ENCODE measurements at places on chromosomes 5 and 9.

DNA sequence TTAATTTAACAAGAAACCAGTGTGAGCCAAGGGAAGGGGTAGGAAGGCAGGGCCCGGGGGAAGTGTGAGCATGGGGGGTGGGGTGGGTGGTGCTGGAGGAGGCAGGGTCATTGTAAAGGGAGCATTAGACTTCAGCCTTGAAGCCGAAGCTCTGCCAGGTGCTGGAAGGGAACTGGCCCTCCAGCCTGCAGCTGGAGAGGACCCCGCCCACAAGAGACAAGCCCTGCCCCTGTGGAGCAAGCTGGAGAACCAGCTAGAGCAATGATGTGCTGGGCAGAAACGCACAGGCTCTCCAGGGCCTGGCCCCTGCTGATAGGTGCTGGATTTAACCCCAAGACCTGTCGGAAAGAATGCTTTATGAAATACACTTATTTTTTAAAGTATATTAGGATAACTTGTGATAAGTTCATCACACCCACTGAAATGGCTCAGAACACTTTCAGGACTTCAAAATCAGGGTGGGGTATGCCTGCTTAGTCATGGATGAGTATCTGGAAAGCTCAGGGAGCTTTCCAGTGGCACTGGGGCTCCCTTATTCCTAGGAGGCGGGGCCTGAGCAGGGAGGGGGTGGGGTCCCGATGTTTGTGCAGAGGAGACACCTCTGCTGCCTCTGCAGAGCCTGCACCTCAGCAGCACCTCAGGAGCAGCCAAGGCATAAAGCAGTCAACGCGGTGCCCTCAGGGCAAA lies 27.1 kb downstream of the UBE2QL1 start:
- no peak for DNase-seq

- no peak for DNase-seq
These were observed 85.2 kb downstream of the EHMT1 start for GRCh38 chr9:137703842-137704508.

- no peak for DNase-seq
These were observed 354.3 kb downstream of the RAB3C start for GRCh38 chr5:58937031-58937681.

DNA sequence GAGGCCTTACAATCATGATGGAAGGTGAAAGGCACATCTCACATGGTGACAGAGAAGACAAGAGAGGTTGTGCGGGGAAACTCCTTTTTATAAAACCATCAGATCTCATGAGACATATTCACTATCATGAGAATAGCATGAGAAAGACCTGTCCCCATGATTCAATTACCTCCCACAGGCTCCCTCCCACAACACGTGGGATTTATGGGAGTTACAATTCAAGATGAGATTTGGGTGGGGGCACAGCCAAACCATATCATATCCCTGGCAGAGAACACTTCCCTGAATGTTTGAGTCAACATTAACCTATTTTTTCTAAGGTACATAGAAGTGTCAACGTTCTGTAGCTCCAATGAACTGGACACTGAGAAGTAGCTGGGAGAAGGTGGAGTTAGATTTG lies 280.9 kb downstream of the NFIB start:
- no peak for DNase-seq

DNA sequence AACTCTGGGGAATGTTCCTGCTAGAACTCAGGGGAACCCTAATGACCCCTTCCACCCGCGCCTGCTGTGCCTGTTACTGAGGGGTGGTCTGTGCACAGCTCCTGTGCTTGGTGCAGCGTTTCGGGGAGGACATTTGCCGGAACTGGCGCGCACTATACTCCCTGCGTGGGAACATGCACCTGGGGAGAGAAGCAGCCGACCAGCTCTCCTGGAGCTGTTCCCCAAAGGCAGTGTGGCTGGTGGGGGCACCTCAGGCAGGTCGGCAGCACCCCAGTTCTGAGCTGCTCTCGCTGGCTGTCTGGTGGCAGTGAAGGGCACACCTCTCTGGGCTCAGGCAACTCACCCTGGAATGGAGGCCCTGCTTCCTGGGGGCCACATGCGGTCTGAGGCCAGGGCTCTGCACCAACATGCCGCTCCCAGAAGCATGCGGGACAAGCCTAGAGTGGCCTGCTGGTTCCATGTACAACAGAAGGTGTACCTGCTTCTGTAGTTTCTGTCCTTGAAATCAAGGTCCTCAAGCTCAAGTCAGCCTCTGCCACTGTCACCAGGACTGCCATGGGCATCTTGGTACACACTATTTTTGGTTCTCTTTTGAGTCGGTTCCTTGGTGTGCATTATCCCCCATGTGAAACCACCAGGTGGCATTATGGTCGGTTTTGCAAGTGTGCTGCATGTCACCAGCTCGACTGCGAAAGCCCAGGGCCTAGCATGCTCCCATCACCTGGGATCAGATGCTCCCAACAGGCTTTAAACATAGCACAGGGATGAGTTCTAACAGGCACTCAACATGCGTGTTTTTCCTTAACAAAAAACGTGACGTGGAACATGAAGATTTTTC lies 7.8 kb upstream of the MRNIP start:
- no peak for DNase-seq

GRCh38 chr5:4345850-4346249 lies 750.2 kb downstream of the IRX1 start:
- no peak for DNase-seq

- no peak for DNase-seq
These were observed 11.8 kb downstream of the TRUB2 start for GRCh38 chr9:128310461-128310860.

- DNase-seq, result no peak
These were observed 6.3 kb downstream of the IGIP start for GRCh38 chr5:140131967-140132409.

DNA sequence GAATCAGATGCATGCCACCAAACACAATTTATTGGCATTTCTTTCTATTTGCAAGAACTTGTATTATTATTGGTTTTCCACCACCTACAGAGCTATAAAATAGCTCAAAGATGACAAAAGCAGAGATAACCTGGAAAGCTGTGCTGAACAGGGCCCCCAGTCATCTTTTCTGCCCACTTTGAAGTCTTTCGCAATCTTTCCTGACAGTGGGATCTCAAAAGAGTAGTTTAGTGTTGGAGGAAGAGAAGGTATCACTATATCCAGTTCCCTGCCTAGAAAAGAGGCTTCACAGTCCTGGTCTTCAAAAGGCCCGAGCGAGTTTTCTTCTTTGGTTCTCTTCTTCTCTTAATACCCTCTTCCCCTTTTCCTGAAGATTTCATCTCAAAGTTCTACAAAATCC lies 231.0 kb downstream of the RAB3C start:
- DNase-seq, result no peak

DNA sequence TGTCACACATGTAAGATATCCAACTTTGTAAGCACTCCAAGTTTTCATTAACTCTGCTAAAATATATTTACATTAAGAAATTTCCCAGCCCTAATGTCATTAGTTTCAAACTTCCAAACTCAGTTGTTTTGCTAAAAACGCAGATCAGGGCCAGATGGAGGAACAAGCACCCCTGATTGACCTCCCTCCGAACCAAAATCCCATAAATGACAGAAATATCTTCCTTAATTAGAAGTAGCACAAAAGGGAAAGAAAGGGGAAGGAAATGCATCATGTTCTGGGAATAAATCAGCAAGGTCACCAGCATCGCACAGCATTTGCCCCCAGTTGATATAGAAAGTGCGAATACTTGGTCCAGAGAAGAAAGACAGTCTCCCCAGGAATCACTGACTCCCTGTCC lies 61.4 kb upstream of the RUFY1 start:
- no peak for DNase-seq

DNA sequence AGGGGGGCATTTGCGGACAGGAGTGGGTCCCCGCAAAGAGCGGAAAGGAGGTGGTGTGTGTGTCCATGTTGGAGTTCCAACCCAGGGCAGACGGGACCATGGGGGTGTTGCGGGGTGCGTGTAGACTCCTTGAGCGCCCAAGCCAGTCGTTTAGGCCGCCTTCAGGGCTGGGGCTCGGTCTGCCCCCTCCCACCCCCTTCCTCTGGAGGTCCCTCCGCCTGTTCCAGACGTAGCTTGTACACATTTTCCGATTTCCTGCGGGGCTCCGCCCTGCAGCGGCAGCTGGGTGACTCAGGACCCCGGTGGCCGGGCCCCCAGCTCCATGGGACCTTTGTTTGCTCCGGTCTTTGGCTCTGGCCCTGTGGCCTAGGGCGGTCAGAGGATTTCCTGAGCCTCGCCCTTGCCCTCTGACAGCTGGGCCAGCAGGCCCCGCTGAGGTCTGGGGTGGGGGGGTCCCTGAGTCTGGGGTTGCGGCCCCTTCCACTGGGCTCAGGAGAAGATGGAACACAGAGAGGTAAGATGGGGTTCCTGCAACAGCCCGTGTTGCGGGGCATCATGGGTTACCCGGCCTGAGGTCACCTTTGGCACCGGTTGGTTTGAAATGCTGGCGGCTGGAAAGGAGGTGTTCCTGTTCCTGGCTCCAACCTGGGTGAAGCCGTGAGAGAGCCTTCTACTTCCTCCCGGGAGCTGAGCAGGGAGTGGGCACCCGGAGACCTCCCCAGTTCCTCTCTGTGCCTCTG lies 1.5 kb downstream of the PKN3 start:
- DNase-seq, result no peak

GRCh38 chr5:176775409-176775808 lies 35.0 kb upstream of the UNC5A start:
- DNase-seq, result no peak

- DNase-seq, result no peak
These were observed 45.8 kb downstream of the SECISBP2 start for GRCh38 chr9:89363921-89364665.

DNA sequence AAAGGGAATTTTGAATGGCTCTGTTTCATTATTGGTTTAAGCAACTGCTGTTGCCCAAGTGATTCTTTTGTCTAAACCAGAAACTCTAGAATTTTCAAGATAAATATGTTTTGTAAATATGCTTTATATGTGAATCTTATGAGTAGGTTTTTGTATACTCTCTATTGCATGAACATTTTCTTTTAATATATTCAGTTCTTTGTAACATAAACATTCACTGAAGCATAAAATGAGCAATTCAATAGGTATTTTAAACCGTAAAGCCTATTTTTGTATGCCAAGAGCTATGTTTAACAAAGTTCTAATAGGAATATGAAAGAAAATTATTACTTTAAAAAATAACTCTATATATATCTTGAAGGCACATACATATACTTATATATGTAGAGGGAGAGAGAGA lies 293.1 kb downstream of the PSAT1 start:
- DNase-seq, result no peak

- DNase-seq, result no peak
These were observed 700.2 kb upstream of the PTPRD start for GRCh38 chr9:11312966-11313365.

- no peak for DNase-seq
These were observed 215.2 kb downstream of the TLE1 start for GRCh38 chr9:81474125-81474524.

DNA sequence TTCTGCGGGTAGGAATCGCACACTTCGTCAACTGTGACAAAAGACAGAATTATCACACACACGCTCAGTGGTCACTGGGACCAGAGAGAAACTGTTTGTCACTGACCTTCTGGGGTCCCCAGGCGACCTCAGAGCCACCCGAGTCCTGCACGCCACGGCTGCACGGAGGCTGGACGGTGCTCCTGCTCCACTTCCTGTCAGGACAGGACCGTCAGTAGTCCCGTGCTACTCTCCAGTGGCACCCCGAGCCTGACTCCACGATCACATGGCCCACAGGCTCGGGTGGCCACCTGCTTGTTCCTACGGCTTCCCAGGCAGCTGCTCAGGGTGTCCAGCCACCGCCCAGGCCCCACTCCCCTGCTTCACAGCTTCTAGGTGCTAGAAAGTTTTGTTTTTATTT lies 17.9 kb downstream of the MRNIP start:
- DNase-seq, result no peak

DNA sequence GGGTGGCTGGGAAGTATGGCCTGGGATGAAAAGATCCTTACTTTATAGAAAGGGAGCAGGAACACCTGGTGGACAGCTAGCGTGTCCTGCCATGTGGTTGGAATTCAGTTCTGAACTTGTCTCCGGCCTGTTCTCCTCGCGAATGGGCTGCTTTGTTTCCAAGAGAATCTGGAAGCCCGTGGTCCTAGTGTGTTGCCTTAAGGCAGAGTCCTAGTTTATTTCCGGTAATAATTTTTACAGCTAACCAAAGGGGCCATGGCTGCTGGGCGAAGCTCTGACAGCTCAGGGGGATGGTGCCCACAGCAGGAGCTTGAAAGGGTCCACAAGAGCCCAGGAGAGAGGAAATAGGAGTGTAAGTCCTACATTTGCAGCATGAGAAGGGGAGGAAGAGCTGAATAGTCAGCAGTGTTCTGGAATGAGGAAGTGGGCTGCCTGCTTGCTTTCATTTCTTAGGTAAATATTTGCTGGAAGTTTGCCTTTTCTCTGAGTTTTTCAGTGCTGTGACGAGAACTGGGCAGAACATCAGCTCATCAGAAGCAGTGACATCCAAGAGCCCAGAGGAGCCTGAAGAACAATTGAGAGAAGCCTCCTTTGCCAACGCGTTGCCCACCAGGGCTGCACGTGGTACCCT lies 13.1 kb upstream of the IGFBPL1 start:
- no peak for DNase-seq

GRCh38 chr9:89940625-89941024 lies 335.8 kb downstream of the GADD45G start:
- DNase-seq, result no peak

DNA sequence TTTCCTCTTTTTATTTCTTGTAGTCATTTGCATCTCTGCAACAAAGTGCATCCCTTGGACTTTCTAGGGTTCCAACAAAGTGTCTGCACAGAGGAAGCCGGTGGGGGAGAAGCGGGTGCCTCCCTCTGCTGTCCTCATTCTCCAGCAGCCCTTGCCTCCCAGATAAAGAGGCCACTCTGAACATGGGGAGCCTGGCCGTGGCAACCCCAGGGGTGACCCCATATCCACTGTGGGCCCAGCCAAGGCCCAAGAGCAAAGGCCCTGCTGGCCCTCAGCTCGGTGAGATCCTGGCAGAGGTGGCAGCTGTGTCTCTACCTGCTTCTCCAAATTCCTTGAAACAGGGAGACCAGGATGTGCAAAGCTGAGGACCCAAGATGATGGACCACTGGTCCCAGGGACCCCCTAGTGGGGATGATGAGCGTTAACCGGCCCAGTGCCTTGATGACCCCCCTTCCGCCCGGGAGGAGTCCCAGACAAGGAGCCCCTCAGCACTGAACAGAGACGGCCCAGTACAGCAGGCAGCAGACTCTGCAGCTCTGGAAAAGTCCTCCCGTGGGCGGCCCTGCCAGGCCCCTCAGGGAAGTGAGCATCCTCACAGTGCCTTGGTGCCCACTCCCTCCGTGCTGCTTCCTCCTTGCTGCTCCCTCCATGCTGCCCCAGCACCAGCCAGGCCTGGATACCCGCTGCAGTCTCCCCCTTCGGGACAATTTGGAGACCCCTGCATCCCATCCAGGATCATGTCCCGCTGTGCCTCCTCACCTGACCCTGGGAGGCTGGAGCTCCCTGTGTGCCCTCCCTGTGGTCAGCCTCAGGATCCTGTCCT lies 62.5 kb downstream of the MRPL36 start:
- no peak for DNase-seq

- no peak for DNase-seq
These were observed 1.1 kb downstream of the SLC27A6 start for GRCh38 chr5:128966375-128966774.
